ENCODE measurements at places on chromosomes 1 and 21.

DNA sequence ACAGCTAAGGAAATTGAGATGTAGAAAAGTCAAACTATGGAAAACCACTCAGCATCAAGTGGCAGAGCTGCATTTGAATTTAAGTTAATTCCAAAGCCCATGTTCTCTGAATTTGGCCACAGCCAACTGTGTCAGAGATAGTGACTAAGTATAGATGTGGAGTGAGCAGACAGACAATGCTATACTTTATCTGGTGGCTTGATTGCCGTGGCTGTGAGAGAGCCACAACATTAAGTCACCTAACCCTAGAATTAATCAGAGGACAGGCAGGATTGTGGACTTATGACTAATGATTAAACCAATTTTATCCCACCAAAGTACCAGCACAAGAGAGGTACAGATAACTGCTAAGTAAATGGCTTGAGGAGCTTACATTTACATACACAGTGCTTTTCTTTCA lies 209.8 kb downstream of the TPR start:
- DNase-seq: no peak

- DNase-seq: no peak
Observed at GRCh38 chr1:6599141-6599975, 3.3 kb downstream of the KLHL21 start.

GRCh38 chr1:50693829-50694228 lies 266.2 kb downstream of the FAF1 start:
- DNase-seq: no peak

GRCh38 chr1:94110946-94111740 lies 9.8 kb downstream of the ABCA4 start:
- no peak for DNase-seq

DNA sequence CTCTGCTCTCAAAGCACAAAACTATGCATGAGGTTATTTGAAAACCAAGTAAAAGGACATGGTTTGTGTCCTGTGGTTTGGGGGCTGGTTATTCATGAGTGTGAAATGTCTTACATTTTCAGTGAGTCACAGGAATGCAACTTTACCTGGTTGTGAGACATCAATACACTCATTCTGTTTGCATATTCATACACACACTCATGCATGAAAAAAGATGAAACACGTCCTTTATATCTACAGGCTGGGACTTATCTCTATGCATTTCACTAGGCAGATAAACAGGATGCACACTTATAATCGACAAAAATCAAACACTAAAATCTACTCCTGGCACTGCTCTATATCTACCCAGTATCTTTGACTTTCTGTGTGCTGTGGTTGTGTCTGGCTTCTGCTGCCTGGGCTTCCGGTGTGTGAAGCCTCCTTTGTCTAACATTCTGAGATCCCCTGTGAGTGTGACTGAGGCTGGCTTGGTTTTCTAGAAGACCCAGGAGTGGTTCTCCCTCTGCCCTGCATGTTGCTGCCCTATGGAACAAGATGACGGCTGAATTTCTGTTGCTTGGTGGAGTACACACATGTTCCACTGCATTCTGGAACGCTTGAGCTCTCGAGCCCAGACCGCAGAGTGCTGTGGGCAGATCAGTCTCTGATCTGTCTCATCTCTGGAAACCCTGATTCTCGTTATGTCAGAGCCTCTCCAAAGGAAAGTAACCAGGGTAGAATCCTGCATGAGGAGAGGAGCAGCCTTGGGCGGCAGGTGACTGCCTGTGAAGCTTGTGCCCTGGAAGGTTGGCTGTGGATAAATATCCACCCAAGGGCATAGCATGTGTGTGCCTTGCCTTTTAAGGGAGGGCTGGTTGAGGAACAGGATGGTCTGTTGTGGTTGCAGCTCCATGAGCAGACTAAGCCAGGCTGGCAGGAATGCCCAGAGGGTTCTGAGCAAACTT lies 19.7 kb upstream of the FASLG start:
- DNase-seq: no peak

- DNase-seq: no peak
Observed at GRCh38 chr1:193406901-193407300, 220.5 kb upstream of the B3GALT2 start.

DNA sequence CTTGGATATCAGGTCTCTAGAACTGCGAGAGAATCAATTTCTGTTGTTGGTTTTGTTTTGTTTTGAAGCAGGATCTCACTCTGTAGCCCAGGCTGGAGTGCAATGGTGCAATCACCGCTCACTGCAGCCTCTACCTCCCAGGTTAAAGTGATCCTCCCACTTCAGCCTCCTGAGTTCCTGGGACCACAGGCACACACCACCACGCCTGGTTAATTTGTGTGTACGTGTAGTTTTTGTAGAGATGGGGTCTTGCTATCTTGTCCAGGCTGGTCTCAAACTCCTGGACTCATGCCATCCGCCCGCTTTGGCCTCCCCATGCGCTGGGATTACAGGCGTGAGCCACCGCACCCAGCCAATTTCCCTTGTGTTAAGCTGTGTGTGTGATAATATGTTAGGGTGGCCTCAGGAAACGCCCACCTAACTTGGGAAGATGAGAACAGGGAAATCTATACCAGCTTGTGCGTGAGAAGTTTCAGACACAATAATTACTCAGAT lies 109.6 kb downstream of the SIK1 start:
- DNase-seq: no peak

DNA sequence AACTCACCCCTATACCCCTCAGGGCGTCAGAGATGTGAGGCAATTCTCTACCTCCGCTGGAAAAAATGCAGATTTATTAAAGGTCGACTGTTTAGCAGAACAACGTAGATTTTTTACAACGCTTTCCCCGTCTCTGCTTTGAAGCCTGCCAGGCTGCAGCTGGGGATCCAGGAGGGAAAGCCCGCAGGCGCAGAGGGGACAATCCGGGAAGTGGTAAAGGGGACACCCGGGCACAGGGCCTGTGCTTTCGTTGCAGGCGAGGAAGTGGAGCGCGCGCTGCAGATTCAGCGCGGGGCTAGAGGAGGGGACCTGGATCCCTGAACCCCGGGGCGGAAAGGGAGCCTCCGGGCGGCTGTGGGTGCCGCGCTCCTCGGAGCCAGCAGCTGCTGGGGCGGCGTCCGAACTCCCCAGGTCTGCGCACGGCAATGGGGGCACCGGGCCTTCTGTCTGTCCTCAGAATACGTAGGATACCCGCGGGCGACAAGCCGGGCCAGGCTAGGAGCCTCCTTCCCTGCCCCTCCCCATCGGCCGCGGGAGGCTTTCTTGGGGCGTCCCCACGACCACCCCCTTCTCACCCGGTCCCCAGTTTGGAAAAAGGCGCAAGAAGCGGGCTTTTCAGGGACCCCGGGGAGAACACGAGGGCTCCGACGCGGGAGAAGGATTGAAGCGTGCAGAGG lies 5.5 kb downstream of the SIM2 start:
- peak; percentile 93 for DNase-seq

DNA sequence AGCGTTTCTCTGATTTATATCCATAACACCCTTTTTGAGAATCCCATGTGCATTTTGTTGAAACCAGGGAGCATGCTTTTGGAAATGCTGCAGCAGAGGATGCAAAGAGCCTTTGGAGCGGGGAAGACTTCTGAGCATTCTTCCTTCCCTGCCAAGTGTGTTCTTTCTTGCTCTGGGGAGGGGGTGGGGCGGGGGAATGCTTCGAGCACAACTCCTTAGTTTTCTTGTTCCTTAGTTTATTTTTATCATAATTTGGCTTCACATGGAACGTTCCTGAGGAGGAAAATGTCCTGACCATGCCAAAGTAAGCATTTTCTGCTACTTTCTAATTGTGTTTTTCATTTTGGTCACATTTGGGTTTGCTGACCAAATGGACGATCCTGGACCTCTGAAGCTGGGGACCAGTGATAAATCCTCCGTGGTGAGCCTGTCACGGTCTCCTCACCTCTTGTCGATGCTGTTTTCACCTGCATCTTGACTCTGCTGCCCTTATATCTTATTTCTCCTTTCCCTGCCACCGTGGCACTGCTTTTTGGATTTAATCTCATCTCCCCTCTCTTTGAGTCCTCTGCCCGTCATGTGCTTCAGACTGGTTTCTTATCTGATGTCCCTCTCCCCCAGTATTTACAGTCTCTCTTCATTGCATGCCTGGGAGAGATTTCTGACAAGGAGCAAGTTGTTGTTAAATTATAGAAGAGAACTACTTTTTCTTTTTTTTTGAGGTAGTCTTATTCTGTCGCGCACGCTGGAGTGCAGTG lies 2.4 kb downstream of the CTPS1 start:
- no peak for DNase-seq

DNA sequence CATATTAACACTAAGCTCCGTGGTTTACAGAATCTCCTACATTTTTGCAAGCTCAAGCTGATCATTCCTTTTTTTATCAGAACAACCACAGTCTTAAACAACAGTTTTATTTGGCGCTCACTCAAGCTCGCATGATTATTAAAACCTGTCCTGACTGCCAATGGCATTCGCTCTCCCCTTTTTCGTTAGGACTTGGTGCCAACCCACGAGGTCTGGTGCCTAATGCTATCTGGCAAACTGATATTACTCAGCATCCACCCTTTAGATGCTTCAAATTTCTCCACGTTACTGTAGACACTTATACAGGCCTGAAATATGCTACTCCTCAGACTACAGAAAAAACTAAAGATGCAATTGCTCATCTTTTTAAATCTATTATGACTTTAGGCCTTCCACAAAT lies 23.0 kb upstream of the ITLN1 start:
- no peak for DNase-seq

DNA sequence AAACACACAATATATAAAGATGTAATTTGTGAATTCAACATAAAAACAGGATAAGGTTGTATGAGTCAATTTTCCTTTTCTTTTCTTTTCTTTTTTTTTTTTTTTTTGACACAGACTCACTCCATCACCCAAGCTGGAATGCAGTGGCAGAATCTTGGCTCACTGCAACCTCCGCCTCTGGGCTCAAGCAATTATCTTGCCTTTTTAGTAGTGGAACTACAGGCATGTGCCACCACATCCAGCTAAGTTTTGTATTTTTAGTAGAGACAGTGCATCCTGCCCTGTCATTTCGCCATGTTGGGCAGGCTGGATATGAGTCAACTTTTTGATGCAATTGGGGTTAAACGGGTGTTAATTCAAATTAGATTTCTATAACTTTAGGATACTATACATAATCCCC lies 10.3 kb upstream of the SPRR2B start:
- no peak for DNase-seq

DNA sequence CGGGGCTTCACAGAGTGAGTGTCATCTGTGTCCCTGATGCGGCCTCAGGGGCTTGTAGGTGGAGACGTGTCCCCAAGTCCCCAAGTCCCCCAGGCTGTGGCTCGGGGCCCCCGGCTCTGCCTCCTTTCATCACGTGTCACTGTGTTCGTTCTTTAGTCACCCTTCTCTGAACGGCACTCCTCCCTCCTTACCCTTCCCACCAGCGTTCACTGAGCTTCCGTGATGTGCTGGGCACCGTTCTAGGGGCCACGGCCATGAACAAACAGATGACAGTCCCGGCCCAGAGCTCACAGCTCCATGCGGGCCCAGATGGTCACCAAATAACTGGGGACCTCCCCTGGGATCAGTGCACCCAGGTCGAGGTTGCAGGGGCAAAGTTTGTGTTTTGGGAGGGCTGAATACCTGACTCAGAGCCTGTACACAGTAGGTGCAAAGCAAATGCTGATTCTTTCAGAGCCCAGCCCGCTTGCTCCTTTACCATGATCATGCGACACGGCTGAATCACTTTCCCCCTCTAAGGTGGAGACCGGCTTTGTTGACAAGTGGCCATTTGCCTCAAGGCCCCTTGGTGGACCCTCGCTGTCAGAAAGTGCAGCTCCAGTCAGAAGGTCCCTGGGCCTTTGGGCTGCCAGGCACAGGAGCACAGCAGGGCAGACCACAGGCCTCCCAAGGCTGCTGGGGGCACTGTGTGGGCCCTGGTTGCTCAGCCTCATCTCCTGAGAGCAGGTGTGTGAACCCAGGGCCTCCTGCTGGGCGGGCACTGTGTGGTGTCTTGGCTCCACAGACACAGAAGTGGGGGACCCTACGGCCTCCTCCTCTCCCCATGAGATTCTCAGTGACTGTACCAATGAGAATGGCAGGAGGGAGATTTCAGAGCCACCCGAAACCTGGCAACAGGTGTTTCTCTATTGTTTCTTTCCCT lies 592.5 kb downstream of the PTPRU start:
- DNase-seq: peak; percentile 81

DNA sequence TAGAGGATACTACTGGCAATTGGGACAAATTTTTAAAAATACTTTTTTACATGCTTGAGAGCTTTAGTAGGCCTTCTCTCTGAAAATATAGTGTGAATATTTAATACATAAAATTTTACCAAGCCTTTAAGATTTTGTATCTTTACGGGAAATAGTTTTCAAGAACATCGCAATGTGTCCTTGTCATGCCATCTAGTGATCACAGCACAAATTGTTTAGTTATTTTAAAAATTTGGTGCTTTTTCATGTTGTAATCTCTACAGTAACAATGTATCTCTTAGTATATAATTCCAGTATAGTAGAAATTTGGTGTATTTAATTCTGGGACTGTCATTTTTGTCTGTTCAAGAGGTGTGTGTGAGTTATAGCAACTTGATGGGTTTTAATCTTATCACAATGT lies 6.7 kb downstream of the CDC7 start:
- DNase-seq: no peak

- DNase-seq: no peak
Observed at GRCh38 chr1:243903041-243903440, 53.0 kb upstream of the AKT3 start.

GRCh38 chr21:35252831-35253230 lies 203.7 kb upstream of the RUNX1 start:
- DNase-seq: no peak

- DNase-seq: no peak
Observed at GRCh38 chr1:195933835-195934234, 674.4 kb downstream of the KCNT2 start.

DNA sequence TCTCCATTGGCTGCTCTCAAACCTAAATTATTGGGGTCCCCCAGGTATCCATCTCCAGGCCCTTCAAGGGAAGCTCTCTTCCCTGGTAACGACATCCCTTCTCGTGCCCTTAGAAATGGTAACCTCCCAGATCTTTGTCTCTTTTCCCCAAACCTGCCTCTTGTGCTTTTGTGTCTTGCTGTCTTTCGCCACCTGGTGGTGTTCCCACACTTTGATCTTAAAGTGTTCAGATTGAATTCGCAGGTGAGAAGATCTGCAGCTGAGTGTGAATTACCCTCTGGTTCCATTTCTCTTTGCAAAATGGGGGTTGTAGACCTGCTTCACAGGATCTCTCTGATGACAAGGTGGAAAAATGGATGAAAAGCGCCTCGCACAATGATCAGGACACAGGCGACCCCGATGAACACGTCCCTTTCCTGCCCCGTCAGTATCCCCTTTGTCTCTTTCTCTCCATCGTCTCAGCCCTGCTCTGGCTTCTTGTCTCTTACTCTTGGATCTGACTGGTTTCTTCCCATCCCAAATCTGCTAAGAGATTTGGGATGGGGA lies 53.1 kb downstream of the DOP1B start:
- DNase-seq: no peak

GRCh38 chr1:32276032-32276782 lies 15.7 kb upstream of the HDAC1 start:
- DNase-seq: no peak
